ENCODE measurements at places on chromosomes 7 and 10.
A peak's percentile ranks its signal among the peaks of the same experiment; 100 is the strongest.

GRCh38 chr10:91048380-91048779 lies 127.5 kb upstream of the ANKRD1 start:
- DNase-seq = no peak

DNA sequence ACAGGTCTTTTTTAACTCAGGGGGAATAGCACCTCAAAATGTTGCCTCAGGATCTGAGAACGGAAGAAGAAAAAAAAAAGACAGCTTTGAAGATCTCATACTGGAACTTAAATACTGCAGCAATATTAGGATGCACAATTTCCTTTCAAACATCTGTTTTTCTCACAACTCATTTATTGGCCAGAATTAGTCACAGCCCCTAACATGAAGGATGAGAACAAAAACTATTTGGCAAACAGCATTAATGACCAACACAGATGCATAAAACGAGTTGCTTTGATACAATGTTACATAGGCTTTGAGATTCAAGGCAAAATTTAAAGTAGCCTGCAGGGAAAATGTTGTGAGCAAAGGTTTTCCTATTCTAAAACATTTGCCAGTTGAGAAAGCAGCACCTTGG lies 36.5 kb downstream of the JMJD1C start:
- peak; percentile 59 for DNase-seq

GRCh38 chr7:50088463-50089129 lies 4.5 kb downstream of the ZPBP start:
- no peak for DNase-seq

DNA sequence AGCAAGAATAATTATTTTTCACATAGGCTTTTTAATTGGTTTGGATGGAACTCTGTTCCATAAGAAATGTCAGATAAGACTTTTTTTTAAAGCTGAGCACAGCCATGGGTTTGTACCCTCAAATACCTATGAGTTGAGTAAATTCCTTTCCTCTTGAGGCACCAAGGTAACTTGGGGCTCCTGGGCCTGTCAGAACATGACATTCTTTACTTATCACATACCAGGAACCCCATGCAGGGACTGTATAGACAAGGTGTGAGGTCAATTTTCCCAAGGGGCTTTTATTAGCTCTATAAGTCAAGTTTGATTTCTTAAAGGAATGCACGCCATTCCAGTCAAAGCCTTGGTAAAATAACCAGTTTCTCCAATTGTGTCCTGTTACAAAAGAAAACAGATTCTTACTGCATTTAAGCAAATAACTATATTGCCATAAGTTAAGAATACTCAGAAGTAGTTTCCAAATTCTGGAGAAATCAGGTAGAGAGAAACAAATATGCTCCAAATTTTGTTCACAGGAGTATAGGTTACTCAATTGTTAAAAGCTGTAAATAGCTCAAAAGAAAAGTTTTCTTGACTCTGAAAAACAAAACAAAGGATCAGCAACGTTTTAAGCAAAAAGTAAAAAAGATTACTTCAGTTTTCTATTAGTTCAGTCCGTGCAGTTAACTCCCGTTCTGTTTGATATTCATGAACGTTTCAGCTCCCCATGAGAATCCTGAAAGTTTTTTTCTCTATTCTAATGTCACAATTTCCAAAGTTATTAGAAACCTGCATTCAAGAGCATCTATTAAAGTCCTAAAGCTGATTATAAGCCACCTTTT lies 167.5 kb upstream of the NAMPT start:
- no peak for DNase-seq

GRCh38 chr10:94088926-94089381 lies 95.2 kb downstream of the PLCE1 start:
- DNase-seq = peak; percentile 39

DNA sequence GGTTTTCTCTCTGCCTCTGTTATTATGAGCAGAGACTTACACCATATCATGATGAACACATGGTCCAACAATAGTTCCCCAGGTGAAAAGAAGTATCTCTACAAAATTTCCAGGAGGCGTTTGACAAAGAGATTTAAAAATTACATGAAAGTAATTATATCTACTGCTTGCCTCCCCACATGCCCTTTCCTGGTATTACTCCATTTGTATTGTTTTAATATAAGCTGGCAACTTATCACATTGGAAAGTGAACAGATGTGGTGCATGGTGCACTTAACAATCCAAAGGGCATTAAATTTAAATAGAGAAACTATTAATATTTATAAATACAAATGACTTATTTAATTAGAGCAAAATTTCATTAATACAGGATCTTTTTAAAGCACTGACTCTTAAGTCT lies 638.2 kb downstream of the ANKRD7 start:
- no peak for DNase-seq

GRCh38 chr10:133159950-133160825 lies at the start of gene KNDC1:
TSS of gene KNDC1 (plus strand) at chr10:133160219. CDS start at chr10:133160468, 249 bp downstream.
- no peak for DNase-seq

- peak; percentile 57 for DNase-seq
Measured at GRCh38 chr7:131574741-131575140, 18.3 kb upstream of the PODXL start.

GRCh38 chr7:27161721-27162560 lies 3.4 kb downstream of the HOXA9 start:
- no peak for DNase-seq

DNA sequence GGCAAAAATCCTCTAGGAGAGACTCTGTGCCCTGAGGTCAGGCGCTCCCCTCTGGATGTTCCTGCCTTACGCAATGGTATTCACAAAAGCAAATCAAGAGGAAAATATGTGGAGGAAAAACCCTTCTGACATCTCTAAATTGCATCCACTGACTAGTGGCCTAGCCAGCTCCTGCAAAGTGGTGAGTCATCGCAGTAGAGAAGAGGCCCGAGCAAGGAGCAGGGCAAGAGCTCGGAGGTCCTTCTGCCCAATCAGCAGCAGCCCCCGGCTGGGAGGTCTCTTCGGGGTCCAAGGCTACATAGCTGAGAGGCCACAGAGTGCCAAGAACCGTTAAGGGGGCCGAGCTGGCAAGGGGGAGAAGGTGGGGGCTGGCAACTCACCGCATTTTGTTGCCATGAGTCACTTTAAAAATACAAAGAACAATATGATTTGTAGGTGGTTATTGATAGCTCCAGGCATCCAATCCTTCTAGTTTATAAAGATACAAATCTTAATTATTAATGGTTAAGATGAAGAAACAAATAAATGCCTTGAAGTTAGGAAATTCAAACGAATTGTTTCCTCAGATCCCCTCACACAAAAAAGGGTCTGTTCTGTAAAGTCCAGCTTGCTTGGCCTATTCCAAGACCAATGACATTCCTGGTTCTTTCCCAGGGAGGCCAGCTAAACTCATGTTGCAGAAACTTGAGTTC lies 161.6 kb downstream of the PKD1L1 start:
- peak; percentile 99 for DNase-seq

GRCh38 chr7:70763961-70764691 lies 367.8 kb upstream of the GALNT17 start:
- DNase-seq = no peak

GRCh38 chr7:151178831-151179230 lies 8.2 kb downstream of the ASB10 start:
- DNase-seq = no peak

- DNase-seq = no peak
Measured at GRCh38 chr7:44583146-44583865, 1.3 kb upstream of the TMED4 start.
